Kidney epithelial cell (primary cell): ENCODE measurements at places on chromosomes 1 and 21. TPM values are rescaled to one million over a fixed set of nuclear protein-coding genes. Genes with fewer than 3 reads are reported as not detected.

The RPL22 gene
- 193 and 205 TPM in 2 replicates for total RNA-seq

The GPR161 gene
- 16.4 and 24.6 TPM in 2 replicates for total RNA-seq

The BMP8B gene
- 2.8 and 4.3 TPM in 2 replicates for total RNA-seq

The RIMKLA gene
- 0.14 and 0.29 TPM in 2 replicates for total RNA-seq

The OR2L5 gene
- not detected in 2 replicates for total RNA-seq

The ZNF593 gene
- total RNA-seq, result 53.0 and 73.8 TPM in 2 replicates

The AHCYL1 gene
- total RNA-seq, result 40.1 and 43.9 TPM in 2 replicates

The FAM167B gene
- 2.7 TPM in 1 of 2 replicates, not detected in the other for total RNA-seq

The RPTN gene
- total RNA-seq, result not detected in 2 replicates

The OR2G6 gene
- total RNA-seq, result not detected in 2 replicates

The ERI3 gene
- total RNA-seq, result 64.8 and 77.6 TPM in 2 replicates

The RCAN3 gene
- total RNA-seq, result 20.3 and 24.4 TPM in 2 replicates

The CASQ1 gene
- total RNA-seq, result not detected in 2 replicates

The TLR5 gene
- total RNA-seq, result 0.07 and 3.7 TPM in 2 replicates

The SPRR1A gene
- total RNA-seq, result not detected in 2 replicates

The BGLAP gene
- not detected in 2 replicates for total RNA-seq

The PER3 gene
- total RNA-seq, result 2.9 and 3.8 TPM in 2 replicates

The PADI2 gene
- 6.4 and 8.1 TPM in 2 replicates for total RNA-seq
